Activated CD4-positive, alpha-beta T cell treated with anti-CD3 and anti-CD28 coated beads for 24 hours (primary cell): ENCODE measurements at places on chromosomes 2 and 18.

GRCh38 chr2:105712166-105712915, 32.4 kb upstream of the NCK2 start:
- DNase-seq, result no peak

- no peak for DNase-seq
Observed at GRCh38 chr18:35239314-35239713, 1.5 kb upstream of the ZNF397 start.

DNA sequence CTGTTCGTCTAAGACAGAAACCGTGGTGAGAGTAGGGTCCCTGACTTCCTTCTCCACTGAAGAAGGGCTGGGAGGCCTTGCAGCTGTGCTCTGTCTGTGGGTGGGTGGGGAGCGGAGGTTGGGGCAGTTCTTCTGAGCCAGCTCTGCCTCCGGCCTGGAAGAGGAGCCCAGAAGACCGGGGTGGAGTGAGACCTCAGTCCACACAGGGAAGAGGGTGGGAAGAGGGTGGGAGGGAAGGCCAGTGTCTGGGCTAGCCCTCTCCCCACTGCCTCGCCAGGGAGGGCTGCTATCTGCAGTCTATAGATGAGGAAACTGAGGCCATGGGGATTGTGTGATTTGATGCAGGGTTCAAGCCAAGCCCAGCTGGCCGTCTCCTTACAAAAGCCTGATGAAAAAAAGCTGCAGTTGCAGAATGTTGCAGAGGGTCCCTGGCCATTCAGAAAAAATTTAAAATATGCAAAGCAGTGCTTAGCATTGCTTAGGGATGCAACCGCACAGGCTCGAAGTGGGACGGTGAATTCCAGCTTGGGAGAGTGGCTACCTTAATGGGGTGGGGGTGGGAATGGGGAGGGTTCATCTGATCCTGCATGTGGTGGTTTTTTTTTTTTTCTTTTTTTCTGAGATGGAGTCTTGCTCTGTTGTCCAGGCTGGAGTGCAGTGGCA, 181.6 kb upstream of the HS6ST1 start:
- DNase-seq, result no peak

DNA sequence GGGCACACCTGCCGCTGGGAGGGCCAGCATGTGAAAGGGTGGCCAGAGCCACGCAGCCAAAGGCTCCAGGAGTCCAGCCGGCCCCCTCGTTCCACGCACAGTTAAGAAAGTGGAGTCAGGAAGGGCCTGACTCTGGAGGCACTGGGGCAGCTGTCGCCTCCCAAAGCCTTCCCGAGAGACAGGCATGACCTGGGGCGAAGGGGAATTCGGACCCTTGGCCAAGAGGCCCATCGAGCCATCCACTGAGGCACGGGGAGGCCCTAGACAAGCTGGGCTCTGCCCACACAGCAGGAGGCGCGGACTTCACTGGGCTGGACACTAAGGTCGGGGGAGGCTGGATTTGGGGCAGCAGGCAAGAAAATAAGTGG, 38.5 kb upstream of the SNED1 start:
- DNase-seq, result no peak

GRCh38 chr2:198098918-198099317, 294.5 kb downstream of the PLCL1 start:
- no peak for DNase-seq

DNA sequence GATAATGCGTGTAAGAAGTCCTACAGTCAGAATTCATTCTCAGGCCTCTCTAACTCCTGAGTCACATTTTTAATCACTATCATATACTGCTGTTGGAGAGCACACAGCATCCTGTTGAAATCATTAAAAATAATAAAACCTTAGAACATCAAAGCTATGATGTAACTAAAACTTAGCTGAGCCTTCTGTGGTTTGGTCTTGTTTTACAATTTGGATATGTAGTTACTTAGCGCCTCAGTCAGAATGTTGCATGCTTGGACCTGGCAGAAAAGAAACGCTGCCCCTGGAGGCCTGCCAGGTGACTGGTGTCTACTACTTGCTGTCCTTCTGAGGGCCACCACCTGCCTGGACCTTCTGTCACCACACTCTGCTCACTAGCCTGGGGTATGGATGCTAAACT, 261.1 kb upstream of the RASGRP3 start:
- no peak for DNase-seq

- no peak for DNase-seq
Observed at GRCh38 chr18:495017-495416, 5.5 kb downstream of the COLEC12 start.

DNA sequence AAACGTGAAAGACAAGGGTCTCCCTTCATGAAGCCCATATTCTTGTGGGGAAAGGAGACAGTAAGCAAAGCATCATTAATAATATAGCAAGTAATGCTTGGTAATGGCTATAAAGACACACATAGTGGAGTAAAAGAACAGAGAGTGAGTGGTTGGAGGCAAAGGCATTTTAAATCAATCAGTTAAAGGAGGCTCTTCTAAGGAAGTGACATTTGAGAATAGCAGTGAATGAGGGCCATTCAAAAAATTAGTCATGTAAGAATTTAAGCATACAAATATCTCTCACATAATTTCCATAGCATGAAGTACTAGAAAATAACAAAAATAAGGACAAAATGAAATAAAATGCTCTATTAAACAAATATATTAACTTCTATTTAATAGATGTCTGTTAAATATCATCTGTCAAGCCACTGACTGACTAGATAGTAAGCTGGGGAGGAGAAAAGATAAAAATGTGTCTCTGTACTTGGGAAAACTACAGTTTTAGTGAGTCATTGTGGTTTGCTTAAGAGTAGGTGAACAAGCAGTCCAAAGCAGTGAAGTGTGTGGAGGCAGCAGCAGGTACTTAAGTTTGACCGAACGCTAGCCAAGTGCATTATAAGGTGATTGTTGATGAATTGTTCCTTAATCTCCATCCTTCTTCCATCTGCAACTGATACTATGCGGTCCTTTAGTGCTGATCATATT, 160.1 kb downstream of the PARD3B start:
- DNase-seq, result no peak
